ENCODE measurements at places on chromosomes 4 and X.

DNA sequence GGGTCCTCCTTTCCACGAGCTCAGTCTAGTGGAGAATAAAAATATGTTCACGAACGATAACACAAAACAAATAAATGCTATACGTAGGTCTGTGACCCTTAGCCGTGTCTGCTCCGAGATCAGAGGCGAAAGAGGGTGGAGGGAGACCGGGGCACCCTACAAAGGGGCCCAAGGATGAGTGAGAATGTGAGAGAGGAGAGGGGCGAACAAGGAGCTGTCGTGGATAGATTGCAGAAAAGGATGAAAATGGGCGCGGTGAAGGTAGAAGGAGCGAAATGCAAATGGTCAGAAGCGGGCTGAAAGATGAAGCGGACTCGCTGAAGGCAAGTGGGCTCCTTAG is 6.2 kb upstream of the ZBTB33 start:
- no peak for DNase-seq

DNA sequence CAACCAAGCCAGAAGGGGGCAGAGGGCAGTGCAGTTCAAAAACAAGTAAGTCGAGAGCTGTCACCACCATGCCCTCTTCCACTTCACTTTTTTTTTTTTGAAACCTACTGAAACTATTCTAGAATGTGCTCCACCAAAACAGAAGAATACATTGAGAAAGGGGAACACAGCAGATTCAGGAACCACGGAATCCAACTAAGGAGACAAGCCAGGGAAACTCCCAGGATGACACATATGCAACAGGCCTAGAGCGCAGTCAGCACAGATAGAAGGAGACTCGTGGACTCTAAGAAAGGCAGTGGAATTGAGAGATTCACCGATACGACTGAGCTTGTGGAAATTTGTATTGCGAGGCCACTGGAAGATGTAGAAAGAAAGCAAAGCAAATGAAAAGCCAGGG is 66.1 kb downstream of the PHKA2 start:
- no peak for DNase-seq

- DNase-seq: no peak
Observed at GRCh38 chrX:110568441-110568840, 209.8 kb downstream of the RTL9 start.

DNA sequence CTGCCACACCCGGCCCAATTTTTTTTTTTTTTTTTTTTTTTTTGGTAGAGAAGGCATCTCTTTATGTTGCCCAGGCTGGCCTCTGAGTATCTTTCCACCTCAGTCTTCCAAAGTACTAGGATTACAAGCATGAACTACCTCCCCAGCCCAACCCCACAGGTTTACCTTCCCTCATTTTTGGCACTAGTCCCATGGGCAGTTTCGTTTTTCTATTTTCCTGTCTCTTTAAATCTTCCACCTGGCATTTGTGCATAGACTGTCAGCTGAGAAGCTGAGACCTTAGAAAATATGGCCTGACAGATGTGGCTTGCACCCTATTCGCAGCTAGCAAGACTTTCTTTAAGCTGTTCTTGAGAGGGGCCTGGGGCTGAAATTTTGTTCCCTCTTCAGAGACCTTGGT is 27.9 kb downstream of the TNIP2 start:
- DNase-seq: no peak

GRCh38 chrX:94977986-94978385 is 1304.0 kb downstream of the FAM133A start:
- no peak for DNase-seq

GRCh38 chr4:88763075-88763474 is 65.4 kb upstream of the NAP1L5 start:
- DNase-seq: no peak

GRCh38 chr4:113051361-113051760 is 1.9 kb downstream of the ANK2 start:
- no peak for DNase-seq

DNA sequence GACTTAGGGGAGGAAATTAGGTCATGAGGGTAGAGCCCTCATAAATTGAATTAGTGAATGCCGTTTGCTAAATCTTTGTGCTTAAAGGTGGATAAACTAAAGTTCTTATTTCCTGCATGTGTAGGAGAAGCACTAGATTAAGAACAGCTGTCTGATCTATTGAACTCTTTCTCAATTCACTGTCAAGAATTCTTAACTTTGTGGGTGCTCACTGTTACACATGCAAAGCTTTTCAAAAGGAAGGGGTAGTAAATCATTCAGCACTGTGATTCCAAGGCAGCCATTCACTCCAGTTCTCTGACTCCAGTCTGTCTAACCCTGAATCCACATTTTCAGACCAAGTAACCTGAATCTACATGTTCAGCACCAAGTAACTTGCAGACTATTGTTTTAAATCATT is 1520.1 kb downstream of the PCDH18 start:
- DNase-seq: no peak

GRCh38 chr4:53920116-53920515 is 144.3 kb downstream of the CHIC2 start:
- no peak for DNase-seq

DNA sequence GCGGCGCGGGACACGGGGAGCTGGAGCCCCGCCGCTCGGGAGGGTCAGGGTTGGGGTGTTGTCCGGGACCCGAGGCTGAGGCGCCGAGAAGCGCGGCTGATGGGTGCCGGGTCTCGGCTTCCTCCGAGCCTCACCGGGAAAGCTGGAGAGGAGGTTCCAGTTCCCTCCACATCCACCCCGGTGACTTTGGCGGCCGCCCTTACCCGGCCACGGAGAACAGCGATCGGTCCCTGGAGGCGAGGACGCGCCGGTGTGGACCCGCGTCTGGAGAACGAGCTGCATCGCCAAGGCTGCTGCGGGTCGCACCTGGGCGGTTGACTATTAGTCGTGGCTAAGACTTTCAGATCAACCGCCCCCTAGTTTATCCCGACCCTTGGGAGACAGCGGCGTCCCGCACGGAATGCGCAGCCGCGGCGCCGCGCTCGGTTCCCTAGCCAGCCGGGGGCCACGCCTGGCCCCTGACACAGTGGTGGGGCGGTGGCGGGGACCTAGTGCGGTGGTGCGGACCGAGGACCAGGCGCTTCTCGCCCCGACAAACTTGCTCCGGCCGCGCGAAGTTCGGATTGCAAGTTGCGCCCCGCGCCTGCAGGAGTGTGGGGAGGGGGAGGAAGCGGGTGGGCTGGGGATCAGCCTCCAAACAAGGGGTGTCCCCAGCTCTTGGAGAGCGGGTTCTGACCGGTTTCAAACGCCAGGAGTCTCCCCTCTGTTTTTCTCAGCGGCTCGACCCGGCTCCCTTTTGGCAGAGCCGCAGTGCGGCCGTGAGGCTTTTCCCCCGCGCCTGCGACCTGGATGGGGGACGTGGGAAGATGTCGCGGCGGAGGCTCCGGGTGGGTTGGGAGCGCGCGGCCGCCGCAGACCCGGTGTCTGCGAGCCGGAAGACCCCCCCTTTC is 568 bp downstream of the FHDC1 start:
- peak; percentile 44 for DNase-seq

DNA sequence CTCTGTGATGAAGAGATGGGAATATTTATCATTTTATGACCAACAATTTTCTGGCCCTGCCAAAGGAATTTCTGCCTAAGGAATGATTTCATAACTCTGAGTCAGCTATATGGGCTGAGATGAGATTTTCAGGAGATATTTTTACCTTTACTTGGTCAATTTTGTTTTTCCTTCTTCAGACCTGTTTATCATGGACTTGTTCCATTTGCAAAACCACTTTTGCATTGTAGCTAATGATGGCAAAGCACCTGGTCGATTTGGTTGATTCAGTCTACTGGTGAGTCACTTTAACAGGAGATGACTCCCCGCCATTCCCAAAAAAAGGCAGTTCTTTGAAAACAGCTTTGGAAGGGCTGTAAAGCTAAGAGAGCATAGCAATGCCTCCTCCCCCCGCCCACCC is 53.3 kb downstream of the TEX13A start:
- no peak for DNase-seq

DNA sequence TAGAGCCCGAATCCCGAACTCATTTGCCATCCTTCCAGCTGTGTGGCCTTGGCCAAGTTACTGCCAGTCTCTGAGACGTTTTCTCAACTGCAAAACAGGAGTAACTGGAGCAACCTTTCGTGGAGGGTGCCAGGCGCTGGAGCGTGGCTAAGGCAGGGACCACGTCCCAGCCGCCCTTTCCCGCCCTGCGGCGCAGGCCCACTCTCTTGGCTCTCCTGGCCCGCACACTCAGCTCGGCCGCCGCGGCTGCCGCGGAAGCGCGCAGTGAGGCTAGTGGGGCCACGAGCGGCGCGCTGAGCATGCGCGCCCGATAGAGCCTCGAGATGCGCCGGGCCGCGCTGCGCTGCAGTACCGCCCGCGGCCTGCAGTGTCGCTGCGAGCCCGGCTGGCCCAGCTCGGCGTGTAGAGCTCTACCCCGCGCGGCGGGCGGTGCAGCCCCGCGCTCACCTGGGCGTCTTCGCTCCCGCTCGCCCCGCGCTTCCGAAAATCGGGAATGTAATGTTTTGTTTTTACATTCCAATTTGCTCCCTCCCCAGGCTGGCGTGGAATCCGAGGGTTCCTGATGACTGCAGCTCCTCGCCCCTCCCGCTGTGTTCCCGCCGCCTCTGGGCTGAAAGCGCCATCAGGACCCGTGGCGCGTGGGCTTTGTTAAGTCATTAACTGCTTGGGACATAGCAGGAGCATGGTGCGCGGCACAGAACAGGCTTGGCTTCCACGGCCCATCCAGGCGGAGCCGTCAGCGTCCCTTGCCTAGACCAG is 4.0 kb upstream of the ZNF518B start:
- peak; percentile 24 for DNase-seq

GRCh38 chrX:2756548-2756947 is 4.7 kb downstream of the XG start:
- no peak for DNase-seq

GRCh38 chr4:91325495-91325894 is 978.3 kb upstream of the GRID2 start:
- DNase-seq: peak; percentile 3

- DNase-seq: no peak
Observed at GRCh38 chrX:154481911-154482601, 3.0 kb upstream of the LAGE3 start.

DNA sequence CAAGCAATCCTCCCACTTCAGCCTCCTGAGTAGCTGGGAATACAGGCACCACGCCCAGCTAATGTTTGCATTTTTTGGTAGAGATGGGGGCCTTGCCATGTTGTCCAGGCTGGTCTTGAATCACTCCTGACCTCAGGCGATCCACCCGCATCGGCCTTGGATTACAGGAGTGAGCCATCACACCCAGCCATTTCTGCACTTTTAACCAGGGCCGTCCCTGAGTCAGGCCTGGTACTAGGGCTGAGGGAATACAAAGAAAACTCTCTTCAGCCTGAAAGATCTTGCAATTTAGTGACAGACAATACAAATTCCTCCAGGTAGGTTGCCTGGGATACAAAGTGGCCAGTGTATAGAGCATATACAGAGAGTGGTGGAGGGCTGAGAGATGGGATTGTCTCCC is 65.8 kb downstream of the BCOR start:
- DNase-seq: no peak

- peak; percentile 14 for DNase-seq
Observed at GRCh38 chrX:69503782-69504625, at the start of gene NALF2. NALF2 (plus strand) TSS chrX:69504326; CDS start chrX:69505283, 957 bp downstream.

DNA sequence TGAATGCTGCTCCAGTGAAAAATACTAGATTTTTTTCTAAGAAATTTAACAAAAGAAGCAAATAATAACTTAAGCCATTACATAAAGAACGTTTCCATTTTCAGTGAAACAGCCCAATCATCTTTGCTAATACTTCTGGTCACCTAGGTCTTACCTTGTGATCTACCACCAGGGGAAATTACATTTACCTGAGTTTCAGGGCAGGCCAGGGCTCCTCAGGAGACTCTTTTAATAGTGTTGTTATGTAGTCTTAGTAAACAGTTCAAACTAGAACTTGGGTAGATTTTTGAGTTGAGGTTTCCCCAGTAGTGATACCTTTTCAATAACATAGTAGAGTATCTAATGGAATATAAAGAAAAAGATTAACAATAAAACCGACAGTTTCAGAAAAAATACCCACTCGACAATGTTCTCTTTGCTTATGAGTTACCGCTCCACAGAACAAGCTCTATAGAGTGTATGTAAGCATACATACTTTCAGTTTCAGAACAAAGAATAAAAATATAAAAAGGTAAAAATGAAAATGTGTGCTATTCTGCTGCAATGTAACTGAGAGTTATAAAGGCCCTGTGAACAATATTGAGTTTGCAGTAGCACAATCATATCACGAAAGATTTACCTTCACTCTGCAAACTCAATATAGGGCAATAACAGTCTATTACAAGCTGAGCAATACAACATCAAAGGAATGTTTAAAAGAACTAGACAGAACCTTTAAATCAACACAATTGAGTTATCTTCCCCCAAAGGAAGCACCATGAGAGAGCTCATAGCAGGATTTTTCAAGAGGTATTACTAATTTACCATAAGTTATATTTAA is 165.8 kb downstream of the ATOH1 start:
- no peak for DNase-seq

DNA sequence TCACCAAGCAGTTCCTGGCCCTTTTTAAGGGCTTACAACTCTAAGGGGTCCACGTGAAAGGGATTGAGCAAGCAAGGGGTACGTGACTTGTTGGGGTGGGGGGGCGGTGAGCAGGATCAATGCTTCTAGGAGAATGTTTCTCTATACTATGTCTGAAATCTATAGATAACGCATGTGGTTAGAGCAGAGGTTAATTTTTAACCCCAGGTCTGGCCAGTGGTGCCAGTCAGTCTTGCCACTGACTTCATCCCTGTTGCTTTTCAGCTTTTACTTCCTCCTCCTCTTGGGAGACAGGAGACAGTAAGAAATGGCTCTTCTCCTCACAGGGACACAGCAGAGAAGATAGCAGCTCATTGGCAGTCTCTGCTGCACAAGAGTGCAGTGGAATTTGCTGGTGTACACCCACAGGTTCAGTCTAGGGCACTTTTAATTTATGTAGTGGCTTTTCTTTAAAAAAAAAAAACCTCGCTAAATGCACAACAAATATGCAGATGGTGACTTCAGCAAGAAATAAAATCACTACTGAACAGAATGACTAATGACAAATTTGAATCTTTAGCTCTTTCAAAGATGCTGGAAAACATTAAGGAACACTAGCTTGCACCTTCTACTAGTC is 190.5 kb downstream of the CCNG2 start:
- no peak for DNase-seq

DNA sequence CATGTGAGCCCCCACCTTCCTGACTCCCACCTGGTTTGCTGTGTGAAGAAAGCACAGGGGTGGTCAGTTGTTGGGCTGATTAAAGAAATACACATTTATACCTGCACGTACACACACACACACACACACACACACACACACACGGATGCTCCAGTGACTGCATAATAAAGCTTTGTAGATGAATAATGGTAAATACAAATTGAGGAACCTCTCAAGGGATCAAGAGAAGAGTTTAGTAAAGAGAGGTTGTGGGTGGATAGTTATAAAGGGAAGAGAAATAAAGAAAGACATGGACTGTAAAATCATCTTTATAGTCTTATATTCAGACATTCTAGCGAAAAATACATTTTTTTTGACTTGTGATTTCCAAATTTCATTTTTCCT is 144.1 kb downstream of the MGST2 start:
- no peak for DNase-seq

- peak; percentile 31 for DNase-seq
Observed at GRCh38 chr4:52750819-52751486, at the start of gene ERVMER34-1. ERVMER34-1 (minus strand) TSS chr4:52751425; CDS start chr4:52745520, 5,905 bp downstream.

DNA sequence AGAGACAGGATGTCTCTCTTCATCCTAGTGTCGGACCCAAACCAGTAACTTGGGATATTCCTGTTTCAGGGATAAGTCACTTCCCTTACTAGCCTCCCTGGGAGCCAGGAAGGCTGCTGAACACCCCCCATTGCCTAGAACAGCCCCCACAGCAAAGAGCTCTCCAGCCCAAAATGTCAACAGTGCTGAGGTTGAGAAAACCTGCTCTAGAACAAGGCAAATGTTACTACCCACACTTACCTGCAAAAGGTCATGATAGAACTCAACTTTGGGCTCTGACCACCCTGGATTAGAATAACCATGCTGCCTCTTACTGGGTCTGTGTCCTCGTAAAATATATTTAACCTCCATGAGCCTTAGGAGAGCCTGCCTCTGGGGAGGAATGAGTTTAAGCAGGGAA is 20.3 kb downstream of the BEX3 start:
- DNase-seq: no peak

Measured in RWPE1 (cell line).